ENCODE measurements at places on chromosomes 2 and 18.

DNA sequence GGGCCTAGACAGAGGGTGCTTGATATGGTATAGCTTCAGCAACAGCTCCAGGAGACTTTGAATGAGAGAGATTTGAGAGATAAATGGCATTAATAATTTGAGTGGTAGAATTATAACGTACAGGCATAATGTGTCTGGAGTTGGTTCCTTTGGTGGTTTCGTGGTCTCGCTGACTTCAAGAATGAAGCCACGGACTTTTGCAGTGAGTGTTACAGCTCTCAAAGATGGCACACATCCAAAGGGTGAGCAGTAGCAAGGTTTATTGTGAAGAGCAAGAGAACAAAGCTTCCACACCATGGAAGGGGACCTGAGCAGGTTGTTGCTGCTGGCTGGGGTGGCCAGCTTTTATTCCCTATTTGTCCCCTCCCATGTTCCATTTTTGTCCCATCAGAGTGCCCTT, 23.1 kb downstream of the PDCD1 start:
- DNase-seq = peak; percentile 49

DNA sequence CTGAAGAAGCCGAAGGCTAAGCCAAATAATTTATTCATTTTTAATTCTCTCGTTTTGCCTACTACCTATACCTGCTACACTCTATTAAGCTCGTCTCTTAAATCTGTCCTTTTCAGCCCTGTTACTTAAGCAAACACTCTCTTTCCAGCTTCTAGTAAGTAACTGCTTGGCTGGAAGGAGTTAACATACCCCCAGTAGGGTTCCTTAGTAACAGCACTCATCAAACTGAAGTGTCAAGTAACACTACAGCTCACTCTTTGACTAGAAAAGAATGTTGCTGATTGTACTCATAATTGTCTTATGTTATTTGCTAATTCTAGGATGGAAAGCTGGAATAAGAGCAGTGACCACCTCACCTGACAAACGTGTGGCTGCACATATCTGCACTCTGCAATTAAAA, 120.0 kb upstream of the SCN7A start:
- no peak for DNase-seq

GRCh38 chr2:187581125-187581896, 27.1 kb upstream of the TFPI start:
- DNase-seq = peak; percentile 67

DNA sequence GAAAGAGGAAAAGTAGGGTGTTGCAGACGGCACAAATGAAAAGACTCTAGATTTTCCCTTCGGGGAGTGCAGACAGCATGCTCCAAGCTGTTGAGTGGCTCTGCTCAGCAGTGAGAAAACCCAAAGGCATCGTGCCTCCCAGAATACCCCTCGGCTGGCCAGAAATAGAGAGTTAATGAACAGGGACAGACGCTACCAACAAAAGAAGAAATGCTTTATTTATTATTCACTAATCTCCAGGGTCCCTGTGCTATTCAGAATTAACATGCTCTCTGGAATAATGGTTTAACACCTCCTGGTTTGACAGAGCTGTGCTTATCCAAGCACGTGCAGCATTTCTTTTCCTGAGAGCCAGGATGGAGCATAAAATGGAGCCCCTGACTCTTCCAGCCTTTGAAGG, 82.3 kb downstream of the AQP4 start:
- no peak for DNase-seq

DNA sequence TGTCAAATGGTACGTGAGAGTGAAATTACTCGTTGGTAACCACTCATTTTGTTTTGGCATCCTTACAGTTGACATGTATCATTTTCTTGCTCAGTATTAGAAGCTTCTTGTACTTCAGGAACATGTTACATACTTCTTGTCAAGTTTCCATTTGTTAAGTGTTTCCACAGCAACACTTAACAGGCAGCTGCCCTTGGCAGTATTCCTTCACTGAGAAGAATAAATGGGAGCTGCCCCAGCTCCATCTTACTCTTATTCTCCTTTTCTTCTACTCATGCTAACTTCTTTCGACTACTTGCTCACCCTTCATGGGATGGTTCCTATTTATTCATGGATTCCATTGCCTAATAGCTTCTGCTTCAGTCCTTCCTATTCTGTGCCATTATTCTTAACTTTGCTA, 60.1 kb upstream of the TUBA3E start:
- no peak for DNase-seq

DNA sequence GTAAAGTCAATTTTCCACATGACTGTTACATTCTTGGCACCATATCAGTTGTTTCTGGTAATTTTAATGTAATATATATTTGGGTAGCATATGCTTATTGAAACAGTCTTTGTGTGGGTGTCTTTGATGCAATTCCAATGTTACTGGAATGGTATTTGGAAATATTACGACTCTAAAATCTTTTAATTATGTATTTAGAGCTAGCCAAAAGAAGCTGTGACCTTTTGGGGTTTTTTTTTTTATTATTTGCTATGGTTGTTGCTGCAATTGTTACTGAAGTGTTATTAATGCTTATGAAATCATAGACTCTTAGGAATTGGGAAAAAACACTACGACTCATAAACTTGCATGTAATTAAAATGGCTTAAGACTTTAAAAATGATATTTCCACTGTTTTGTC, 95.9 kb downstream of the AOX1 start:
- no peak for DNase-seq

DNA sequence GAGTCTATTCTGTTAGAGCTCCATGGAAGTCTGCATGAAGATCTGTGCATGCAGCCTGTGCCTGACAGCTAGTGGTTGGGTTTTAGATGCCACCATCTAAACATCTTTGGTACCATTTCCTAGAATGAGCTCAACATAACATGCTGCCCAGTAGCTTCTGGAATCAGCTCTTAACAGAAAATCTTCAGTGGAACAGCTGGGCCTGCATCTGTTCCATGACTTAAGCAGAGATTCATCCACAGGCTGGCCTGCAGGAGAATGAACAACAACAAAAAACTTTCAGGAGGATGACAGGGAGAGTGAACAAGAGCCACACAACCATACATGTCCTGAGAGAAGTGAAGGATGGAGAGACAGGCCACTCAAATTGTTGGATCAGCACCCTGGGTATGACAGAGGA, 316.6 kb downstream of the RDH14 start:
- DNase-seq = peak; percentile 72

GRCh38 chr2:150587547-150588505, 100.4 kb upstream of the RND3 start:
- DNase-seq = peak; percentile 69

GRCh38 chr2:74512744-74513604, 1.3 kb upstream of the TLX2 start:
- DNase-seq = no peak

GRCh38 chr2:172944022-172944793, 131.4 kb upstream of the MAP3K20 start:
- no peak for DNase-seq

GRCh38 chr18:3447895-3448837, 1.8 kb upstream of the TGIF1 start:
- peak; percentile 99 for DNase-seq

DNA sequence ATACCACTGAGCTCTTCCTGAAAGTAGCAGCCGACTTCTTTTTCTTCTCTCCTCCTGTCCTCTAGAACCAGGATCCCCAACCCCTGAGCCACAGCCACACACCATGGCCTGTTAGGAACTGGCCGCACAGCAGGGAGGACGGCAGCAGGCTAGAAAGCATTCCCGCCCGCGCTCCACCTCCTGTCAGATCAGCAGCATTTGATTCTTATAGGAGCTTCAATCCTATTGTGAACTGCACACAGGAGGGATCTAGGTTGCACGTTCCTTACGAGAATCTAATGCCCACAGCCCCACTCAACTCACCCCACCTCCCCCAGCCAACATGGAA, 179.1 kb upstream of the SH3BP4 start:
- DNase-seq = no peak

- peak; percentile 84 for DNase-seq
Observed at GRCh38 chr2:121356058-121356640, 71.1 kb upstream of the TFCP2L1 start.

DNA sequence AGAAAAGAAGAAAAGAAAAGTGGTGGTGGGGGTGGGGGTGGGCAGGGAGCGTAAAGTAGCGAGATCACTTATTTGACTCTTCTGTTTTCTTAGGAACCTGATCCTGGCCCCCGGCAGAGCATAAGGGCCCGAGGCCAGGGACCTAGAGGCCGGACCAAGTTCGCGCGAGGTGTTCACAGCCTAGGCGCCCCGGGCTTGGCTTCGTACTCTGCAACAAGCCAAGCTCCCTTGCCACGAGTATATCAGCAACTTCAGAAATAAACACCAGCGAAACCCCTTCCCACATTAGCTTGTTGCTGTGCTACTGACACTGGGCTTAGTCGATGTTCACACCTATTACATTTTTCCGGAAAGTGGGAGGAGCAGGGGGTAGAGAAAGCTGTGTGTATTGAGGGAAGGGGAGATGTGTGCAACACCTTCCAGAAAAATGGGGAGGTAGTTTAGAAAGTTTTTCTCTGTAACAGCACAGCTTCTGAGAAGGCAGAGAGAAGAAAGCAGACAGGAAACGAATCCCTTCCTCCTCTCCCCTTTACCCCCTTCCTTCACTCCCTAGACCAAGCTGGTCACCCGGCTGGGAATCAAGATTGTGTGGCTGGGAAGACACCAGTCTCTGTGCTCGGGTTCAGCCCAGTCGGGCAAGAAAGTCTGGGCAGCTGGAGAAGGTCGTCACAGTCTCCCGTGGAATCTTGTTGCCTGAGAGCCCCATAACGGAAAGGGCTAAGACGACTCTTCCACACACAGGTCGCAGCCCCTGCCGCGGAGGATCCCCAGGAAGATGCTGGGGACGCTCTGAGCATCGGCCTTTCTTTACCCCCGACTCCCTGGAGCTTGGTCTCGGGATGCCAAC, 12.0 kb upstream of the SATB2 start:
- no peak for DNase-seq

GRCh38 chr2:154908327-154908726, 209.8 kb downstream of the KCNJ3 start:
- DNase-seq = no peak

- no peak for DNase-seq
Observed at GRCh38 chr2:74036450-74037195, 51.9 kb downstream of the TET3 start.

DNA sequence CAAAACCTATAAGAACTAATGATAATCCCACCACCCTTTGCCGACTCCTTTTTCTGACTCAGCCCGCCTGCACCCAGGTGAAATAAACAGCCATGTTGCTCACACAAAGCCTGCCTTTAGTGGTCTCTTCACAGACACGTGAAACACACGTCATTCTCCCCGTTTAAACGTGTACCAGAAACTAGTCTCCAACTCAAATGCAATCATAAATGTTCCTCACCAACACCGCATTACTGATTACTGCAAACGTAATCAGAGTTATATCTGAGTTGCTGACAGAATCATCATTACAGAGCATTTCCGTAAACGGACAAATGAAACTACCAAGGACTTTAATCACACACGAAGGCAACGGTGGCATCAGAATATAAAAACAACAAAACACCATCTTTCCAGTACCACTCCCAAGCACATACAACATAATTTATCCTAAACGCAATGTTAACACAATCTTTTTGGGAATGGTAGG, 1.9 kb downstream of the CLK1 start:
- peak; percentile 56 for DNase-seq

- DNase-seq = no peak
Observed at GRCh38 chr18:47680488-47680887, 250.0 kb downstream of the SMAD2 start.

- DNase-seq = peak; percentile 43
Observed at GRCh38 chr2:88638743-88639142, 11.5 kb upstream of the EIF2AK3 start.

GRCh38 chr2:50729306-50730049, 302.5 kb downstream of the NRXN1 start:
- no peak for DNase-seq

- DNase-seq = no peak
Observed at GRCh38 chr18:31275722-31276463, 42.1 kb upstream of the DSG1 start.

- DNase-seq = no peak
Observed at GRCh38 chr2:179715871-179716270, 145.5 kb downstream of the ZNF385B start.

GRCh38 chr18:78207942-78208341, 771.7 kb upstream of the SALL3 start:
- DNase-seq = no peak

DNA sequence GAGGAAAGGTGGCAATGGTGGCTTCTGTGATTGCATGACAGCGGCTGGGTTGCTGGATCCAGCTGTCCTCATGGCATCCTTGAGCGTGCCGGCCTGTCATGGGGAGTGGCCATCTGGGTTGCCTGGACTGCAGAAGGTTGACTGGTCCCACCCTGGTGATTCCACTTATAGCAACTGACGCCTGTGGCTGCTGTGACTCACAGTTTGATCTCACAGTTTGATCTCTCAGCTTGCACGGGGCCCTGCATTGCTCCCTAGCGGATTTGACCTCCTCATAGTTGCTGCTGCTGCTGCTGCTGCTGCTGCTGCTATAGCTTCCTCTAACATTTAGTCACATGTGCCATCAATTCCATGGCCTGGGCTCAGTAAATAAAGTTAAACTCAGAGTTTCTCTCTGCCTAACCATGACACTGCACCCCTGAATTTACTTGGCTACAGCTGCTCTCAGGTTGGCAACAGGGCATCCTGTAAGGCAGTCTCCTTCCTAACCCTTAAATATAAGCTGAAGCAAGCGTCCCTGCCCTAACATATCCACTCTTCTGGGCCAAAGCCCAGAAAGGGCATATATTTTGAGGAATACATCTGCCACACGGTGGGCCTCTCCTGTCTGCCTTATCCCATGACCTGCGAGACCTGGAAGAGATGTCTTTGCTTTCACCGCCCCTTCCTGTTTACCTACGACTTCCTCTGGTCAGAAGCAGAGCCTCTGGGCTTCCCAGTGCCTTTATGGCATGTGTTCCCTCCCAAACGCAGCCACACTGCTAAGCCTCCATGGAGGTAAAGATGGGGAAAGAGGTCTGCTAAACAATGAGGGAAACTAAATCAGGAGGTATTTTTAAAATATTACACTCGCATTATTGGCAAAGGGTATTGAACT, 37.8 kb upstream of the CCDC150 start:
- peak; percentile 99 for DNase-seq

DNA sequence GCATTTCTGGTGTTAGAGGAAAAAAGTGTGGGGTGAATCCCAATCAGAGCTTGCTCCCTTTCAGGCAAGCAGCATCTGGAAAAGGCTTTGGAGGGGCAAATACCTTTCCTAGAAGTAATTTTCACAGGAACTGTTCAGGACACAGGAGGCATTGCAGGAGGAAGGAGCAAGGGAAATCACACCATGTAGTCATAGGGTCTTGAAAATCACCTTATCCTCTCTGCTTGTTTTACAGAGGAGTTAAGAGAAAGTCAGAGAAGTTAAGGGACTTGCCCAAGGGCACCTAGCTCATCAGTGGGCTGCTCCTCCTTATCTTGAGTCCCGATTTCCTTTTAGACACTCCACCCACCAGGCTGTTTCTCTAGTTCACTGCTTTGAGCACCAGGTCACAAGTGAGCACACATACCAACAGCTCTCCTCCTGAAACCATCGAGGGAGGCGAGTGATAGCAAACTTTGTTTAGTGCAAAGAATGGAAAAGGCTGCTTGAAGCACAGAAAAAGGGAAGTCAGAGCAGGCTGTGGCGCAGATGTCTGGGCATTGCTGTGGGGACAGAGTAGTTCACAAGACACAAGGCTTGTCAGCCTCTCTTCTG, 89.2 kb upstream of the CXCR4 start:
- no peak for DNase-seq
